ENCODE measurements at places on chromosomes 13 and 19. TPM values are rescaled to one million over a fixed set of nuclear protein-coding genes. Genes with fewer than 3 reads are reported as not detected.
A peak's percentile ranks its signal among the peaks of the same experiment; 100 is the strongest.

LILRB2 gene
- total RNA-seq: not detected

KCNN4 gene
- 12.8 TPM for total RNA-seq

GRCh38 chr19:566403-566802, 6.0 kb upstream of the BSG start:
- no peaks in the 10 kb centered on the region for H3K36me3 ChIP-seq
- no peaks in the 10 kb centered on the region for H3K27me3 ChIP-seq
- H3K27ac ChIP-seq: no peak overlapping the region

DNA sequence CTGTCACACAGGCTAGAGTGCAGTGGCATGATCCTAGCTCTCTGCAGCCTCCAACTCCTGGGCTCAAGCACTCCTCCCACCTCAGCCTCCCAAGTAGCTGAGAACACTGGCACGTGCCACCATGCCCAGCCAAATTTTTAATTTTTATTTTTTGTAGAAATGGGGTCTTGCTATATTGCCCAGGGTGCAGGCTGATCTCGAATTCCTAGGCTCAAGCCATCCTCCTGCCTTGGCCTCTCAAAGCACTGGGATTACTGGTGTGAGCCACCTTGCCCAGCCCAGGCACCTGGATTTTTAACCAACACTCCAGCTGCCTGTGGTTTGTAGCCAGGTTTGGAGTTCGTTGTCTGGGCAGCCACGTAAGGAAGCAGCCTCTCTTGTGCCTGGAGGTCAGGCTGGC, 9.3 kb upstream of the PEPD start:
- H3K27me3 ChIP-seq: no peaks in the 10 kb centered on the region
- no peaks in the 10 kb centered on the region for H3K36me3 ChIP-seq
- no peak for DNase-seq
- H3K4me3 ChIP-seq: no peak overlapping the region
- H3K4me1 ChIP-seq: no peaks in the 10 kb centered on the region

DNA sequence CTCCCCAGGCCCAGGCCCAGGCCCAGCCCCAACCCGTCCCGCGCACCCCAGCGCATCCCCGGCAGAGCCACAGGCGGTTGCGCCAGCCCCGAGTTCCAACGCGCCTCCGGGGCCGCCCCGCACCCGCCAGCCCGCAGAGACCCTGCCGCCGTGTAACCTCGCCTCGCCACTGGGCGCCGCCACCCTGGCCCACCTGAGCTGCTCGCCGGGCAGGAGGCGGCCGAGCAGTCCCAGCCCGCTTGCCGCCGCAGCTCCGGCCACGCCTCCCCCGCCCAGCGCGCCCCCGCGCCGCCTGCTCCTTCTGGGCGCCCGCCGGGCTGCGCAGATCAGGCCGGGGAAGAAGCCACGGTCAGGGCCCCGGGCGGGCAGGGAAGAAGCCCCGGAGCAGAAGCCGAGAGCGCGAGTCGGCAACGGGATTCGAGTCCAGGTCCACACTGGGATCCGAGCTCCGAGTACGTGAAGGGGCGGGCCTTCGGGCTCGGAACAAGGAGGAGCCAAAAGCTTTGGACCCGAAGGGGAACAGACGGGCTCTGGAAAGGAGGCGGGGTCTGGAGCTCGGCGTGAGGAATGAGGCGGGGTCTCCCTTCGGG, at the start of gene MBOAT7:
TSS of gene MBOAT7 (minus strand) at position 436 of the 590 bp plus-strand sequence. CDS start 1,072 bp downstream, outside the sequence.
- H3K27ac ChIP-seq: peak within 1 kb of the TSS; percentile 99
- H3K4me1 ChIP-seq: peaks cover 22% of the 10 kb centered on the region
- H3K4me3 ChIP-seq: peak within 1 kb of the TSS; percentile 81
- no peaks in the 10 kb centered on the region for H3K27me3 ChIP-seq
- no peak for DNase-seq

GRCh38 chr13:50080911-50081678, 65.9 kb downstream of the KCNRG start:
- no peaks in the 10 kb centered on the region for H3K27me3 ChIP-seq
- peak; percentile 72 for DNase-seq
- H3K36me3 ChIP-seq: peaks cover 5% of the 10 kb centered on the region
- peak overlapping the region; percentile 86 for H3K27ac ChIP-seq
- peak overlapping the region; percentile 63 for H3K4me3 ChIP-seq

DNA sequence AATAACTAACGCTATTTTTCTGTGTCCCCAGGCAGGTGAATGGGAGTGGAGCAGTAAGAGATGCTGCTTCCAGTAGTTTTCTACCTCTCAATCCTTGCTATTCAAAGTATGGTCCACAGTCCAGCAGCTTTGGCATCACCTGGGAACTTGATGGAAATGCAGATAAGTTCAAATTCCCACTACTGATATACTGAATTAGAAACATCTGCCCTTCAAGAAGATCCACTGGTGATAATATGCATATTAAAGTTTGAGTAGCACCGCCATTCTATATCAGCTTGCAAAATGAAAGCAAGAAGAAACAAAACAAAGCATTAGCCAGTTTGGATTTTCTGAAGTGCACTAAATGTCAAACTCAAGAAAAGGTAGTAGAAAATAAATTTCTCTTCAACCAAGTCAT, 906.2 kb upstream of the PCDH20 start:
- no peak overlapping the region for H3K4me3 ChIP-seq
- H3K4me1 ChIP-seq: no peaks in the 10 kb centered on the region
- H3K36me3 ChIP-seq: no peaks in the 10 kb centered on the region
- H3K27ac ChIP-seq: no peak overlapping the region
